Activated naive CD4-positive, alpha-beta T cell treated with anti-CD3 and anti-CD28 coated beads, Interleukin-2, amount 50 U/mL, for 16 hours (primary cell): ENCODE measurements at places on chromosomes 2 and 18.

GRCh38 chr18:77069931-77070330 is 62.7 kb downstream of the MBP start:
- no peak for DNase-seq

- no peak for DNase-seq
Measured at GRCh38 chr2:88187927-88188326, 17.8 kb downstream of the THNSL2 start.

GRCh38 chr2:187918996-187919821 is 365.0 kb upstream of the TFPI start:
- no peak for DNase-seq

DNA sequence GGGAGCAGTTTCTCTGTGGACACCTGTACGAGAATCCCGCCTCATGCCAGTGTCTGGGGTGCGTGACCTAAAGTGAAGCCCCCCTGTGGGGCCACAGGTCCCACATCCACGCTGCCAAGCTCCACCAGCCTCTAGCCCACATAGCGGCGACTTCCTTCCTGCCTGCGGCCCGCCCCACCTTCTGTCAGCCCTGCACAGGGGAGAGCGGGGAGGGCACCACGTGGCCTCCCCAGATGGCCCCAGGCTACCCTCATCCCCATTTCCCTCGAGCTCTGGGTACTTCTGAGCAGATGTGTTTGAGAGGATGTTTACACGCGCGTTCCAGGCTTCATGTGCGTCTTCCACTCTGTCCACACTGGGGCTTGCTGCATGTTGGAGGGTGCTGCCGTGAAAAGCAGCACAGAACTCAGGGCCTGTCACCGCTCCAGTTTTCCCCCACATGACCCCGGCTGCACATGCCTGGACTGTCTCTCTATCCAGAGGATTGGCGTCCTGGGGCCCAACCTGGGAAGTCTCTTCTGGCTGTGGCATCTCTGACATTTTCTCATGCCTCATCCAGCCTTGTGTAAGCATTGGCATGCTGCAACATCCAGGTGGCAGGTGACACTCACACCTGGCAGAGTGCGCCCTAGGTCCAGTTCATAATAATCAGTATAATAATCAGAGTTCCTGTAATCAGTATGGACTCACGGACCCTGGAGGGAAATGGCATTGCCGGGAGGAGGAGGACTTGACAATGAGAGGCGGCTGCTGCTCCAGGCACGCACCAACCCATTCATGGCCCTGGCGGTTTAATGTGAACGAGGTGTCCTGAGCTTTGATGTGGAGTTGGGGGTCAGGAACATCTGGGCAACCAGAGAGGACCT is 146.3 kb upstream of the TWIST2 start:
- DNase-seq = no peak

GRCh38 chr2:75055142-75055819 is 96.8 kb downstream of the POLE4 start:
- no peak for DNase-seq

GRCh38 chr2:217895070-217895635 is 107.6 kb downstream of the TNS1 start:
- DNase-seq = no peak

DNA sequence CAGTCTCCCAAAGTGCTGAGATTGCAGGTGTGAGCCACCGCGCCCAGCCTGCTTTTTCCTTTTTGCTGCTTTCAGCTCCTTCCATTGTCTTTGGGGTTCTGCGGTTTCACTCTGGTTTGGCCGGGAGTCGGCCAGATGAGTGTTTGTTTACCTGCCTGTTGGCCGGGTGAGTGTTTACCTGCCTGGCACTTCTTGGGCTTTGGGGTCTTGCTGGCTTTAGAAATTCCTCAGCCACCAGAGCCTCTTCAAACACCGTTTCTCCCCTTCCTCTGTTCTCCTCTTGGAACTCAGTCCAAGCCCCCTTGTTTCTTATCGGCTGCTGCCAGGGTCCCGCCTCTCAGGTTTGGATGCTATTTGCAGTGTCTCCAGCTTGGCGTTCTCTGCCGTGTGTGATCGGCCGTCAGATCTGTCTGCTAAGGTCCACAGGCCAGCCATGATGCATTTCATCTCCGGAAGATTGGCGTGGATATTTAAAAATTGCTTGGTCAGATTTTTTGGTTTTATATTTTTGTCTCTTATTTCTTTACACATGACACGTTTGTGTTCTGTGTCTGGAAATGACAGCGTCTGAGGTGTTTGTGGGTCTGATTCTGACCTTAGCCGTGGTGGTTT is 14.2 kb upstream of the GAL3ST2 start:
- no peak for DNase-seq

DNA sequence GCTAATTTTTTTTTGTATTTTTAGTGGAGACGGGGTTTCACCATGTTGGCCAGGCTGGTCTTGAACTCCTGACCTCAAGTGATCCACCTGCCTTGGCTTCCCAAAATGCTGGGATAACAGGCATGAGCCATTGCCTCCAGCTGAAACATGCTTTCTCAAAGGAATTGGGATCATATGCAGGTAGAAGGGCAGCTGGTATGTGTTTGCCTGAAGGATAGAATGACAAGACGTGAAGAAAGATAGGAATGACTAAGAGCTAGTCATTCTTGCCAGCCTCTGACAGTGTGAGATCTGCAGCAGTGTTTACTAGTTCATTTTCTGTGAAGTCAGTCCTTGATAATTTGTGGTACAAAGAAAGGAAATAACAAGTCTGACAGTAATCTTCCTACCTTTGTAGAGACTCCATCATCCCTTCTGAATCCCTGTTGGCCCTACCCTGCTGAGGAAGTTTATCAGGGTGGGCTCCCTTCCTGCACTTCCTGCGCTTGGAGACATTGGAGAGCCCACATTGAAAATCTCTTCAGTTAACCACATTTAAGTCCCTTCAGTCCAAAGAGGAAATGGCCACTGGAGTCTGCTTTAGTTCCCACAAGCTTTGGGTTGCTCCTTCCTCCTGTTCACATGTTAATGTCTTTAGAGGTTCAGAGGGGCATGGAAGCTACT is 14.7 kb downstream of the CFLAR start:
- DNase-seq = no peak

DNA sequence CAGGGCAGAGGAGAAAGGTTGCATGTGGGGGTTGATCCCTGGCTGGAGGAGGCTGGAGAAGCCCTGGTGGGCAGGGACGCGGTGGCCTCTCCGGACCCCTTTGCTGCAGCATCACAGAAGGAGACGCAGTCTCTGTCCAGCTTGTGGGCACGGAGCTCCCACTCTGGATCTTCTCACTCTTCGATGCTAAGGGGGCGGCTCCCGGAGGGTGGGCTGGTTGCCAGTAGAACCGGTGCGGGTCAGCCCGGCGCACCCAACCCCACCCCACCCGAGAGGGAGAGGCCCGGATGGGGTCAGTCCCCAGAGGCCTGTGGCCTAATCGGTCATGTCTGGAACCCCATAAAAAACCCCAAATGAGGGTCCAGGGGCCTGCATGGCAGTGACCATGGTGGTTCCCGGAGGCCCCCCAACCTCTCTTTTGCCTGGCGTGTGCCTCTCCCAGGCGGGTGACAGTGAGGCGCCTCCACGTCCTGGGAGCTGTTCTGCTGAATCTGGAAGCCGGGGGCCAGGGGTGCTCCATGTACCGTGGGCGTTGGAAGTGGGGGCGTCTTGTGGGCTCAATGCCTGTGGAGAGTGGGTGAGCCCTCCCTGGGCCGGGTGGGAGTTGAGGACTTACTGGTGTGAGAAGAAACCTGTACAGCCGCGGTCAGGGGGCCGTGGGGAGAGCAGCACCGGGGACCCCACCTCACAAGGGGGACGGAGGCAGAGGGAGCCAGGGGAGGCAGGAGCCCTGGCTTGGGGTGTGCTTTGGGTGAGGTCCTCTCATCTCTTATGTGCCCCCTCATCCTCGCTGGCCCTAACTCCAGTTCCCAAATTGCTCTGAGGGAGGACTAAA is 79.6 kb downstream of the RTP5 start:
- no peak for DNase-seq

DNA sequence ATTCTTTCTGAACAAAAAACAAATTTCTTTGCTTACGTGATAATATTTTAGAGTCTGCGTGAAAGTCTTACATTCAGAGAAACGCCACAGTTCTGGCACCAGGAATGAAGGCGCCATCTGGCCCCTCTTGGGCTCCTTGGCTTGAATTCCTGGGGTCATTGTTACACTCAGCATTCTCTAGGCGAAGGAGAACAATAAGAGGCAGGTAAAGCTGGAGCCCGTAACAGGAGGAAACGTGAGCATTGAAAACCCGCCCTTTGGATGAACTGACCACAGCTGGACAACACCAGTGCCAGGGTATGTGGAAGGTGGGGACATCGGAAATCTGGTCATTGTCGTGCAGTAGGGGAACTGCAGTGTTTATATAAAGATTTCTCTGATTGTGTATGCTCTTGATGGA is 144.8 kb downstream of the RNF152 start:
- DNase-seq = no peak

GRCh38 chr18:51151568-51152511 is 45.6 kb downstream of the MEX3C start:
- peak; percentile 72 for DNase-seq

- DNase-seq = no peak
Measured at GRCh38 chr2:128781585-128782385, 463.1 kb upstream of the HS6ST1 start.

DNA sequence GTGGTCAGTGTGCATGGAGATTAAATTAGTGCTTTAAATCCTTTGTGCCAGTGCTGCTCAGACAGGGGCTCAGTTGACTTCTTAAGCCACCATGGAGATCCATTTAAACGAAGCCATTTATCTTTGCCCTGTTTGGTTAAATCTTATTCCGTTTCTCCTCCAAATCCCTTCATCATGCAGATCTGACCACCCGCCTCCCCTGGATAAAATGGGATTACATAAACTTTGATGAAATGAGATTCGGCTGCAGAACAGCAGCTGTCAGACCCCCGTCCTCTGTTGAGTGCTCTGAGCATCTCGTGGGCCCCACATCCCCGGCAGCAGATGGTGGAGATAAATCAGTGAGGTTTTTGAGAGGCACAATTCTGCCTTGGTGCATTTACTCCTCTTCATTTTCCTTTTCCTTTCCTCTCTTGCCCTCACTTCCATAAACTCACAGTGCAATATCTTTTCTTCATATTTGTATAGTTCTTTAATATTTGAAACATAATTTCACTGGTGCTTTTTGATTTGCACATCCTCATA is 84.4 kb upstream of the TWIST2 start:
- no peak for DNase-seq

GRCh38 chr2:56182420-56182819 is 1.4 kb upstream of the CCDC85A start:
- DNase-seq = no peak

DNA sequence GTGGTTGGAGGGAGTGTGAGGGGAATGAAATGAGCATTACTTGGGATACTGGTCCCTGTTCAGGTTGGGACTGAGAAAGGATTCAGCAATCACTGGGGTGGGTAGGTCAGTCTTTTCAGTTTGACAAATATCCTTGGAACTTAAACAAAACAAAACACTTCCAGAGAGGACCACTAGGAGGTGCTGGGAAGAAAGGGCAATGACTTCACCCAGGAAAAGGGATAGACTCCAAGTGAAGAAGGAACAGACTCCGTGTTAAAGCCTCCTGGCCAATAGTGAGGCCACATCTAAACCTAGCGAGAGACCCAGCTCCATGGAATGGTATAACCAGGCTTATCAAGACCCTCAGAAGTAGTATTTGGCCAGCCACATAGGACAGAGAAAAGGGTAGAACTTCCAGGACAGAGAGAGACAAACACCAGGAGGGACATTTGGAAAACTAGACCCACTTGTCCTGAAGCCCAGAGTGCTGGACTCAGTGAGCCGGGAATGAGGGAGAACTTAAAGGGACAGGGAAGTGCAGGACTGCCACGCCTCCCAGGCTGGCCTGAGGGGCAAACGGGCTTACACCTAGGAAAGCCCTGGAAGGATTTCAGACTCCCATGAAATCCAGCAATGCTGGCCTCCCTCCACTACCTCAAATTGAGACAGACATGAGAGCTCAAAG is 19.6 kb upstream of the KCNG3 start:
- DNase-seq = no peak

DNA sequence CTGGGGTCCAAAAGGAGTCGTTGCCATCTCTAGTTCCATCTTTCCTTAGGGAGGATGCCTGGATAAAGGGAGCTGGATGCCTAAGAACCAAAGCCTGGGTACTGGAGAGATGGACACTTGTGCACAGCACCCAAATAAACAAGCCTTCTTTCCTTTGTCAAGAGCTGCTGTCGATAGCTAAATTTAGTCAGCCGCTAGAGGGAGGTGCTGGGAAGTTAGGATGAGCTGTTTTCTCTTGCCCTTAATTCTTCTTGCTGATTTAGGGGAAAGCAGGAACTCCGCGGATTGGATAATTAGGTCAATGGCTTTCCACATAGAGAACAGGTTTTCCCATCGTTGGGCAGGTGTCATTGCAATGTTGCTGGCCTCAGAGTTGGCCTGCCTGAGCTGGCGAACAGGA is 30.9 kb upstream of the SERPINB12 start:
- DNase-seq = no peak

- DNase-seq = no peak
Measured at GRCh38 chr2:27737676-27738348, 33.7 kb upstream of the MRPL33 start.

GRCh38 chr2:36433311-36434217 is 78.0 kb downstream of the CRIM1 start:
- DNase-seq = no peak

- DNase-seq = no peak
Measured at GRCh38 chr2:223643309-223643708, 41.1 kb upstream of the SCG2 start.

GRCh38 chr18:77647472-77647871 is 397.8 kb downstream of the GALR1 start:
- DNase-seq = no peak

GRCh38 chr2:176093898-176094249 is 1.4 kb downstream of the HOXD13 start:
- DNase-seq = no peak
